ENCODE measurements at places on chromosomes 13 and 19.

DNA sequence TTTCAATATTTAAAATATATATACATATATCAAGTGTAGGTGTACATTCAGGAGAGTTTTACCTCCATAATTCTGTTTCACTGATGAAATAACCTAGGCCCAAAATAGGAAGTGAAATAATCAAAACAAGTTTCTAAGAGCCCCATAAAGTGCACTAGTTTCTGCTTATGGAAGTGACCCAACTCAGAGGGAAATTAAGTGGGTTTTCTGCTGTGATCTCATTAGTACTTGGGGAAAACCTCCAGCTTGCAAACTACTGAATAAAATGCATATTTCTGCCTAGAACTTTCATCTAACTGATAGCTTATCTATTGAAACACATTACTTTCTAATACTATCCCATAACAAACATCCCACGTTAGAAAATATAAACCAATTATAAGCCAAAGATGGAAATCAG is 45.4 kb upstream of the MIR17HG start:
- DNase-seq: no peak

DNA sequence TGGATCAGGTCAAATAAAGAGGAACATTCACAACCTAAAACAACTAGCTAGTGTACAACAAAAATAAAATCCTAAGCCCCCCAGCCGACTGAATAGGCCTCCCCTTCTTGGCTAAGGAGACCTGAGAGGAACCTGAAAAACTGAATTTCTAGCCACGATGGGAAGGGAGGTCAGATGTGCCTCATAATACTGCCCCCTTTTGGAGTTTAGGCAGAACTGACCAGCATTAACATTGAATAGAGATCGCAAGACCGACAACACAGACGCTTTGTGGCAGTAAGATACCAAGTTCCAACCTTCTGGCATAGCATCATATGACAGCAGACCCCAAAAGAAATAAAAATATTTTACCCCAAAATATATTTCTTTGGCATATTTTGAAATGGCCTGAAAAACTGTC is 15.9 kb downstream of the CBY2 start:
- no peak for DNase-seq

GRCh38 chr19:1171755-1172352 is 2.2 kb downstream of the SBNO2 start:
- DNase-seq: no peak

DNA sequence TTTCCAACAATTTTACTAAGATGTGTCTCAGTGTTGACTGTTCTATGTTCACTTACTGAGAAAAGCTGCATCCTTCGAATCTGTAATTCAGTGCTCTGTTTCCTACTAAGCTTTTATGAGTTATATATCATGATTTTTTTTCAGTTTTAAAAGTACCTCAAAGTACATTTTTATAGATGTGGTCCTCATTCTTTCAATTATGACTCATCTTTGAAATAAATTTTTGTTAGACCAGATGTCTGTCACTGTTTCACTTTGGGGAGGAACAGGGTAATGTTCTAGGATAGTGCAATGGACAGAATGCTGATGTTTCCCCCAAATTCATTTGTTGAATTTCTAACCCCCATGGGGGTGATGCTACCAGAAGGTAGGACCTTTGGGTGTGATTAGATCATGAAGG is 74.8 kb downstream of the NALCN start:
- DNase-seq: no peak

DNA sequence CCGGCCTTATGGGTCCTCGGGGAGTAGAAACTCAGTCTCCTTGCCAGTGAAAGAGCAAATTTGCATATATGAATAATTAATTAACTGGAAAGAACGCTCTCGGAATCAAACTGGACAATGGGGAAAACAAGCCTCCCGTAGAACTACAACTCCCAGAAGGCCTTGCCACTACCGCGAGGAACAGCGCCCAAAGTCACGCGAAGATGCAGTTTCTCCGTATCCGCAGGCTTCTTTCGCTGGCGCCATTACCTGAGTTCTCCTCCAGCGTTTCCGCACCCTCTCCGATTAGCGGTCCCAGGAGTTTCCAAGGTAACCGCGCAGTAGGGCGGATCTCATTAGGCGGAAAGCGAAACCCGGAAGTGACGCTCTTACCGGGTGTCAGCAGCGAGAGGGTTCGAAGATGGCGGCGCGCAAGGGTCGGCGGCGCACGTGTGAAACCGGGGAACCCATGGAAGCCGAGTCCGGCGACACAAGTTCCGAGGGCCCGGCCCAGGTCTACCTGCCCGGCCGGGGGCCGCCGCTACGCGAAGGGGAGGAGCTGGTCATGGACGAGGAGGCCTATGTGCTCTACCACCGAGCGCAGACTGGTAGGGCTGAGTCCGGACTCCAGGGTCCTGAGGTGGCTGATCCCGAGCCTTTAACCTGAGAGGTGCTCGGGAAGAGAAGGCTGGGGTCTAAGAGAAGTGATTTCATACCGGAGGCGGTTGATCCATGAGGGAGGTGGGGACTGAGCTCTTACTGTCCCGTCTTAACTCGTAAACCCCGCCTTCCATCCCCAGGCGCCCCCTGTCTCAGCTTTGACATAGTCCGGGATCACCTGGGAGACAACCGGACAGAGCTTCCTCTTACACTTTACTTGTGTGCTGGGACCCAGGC is at the start of gene GRWD1:
Gene GRWD1 (plus strand): TSS at position 378 of the 876 bp plus-strand sequence. CDS start 23 bp downstream, at position 401.
- peak; percentile 95 for DNase-seq

GRCh38 chr19:33445442-33446329 is 72.2 kb downstream of the CEBPG start:
- DNase-seq: no peak

- DNase-seq: peak; percentile 10
Measured at GRCh38 chr13:32415019-32415418, 12.9 kb downstream of the N4BP2L1 start.

Data from CD4-positive, alpha-beta T cell treated with Interferon gamma for 1 hour (primary cell).